ENCODE measurements at places on chromosomes 12 and 14.

GRCh38 chr14:63654346-63654745, 12.7 kb upstream of the WDR89 start:
- DNase-seq = no peak

DNA sequence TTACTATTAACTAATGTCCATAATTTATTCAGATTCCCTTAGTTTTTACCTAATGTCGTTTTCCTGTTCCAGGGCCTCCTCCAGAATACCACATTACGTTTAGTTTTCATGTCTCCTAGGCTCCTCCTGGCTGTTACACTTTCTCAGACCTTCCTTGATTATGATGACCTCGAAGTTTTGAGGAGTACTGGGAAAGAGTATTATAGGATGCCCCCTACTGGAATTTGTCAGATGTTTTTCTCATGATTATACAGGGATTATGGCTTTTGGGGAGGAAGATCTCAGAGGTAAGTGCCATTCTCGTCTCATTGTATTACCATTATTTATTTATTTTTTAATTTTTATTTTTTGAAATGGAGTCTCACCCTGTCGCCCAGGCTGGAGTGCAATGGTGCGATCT, 17.7 kb upstream of the C1S start:
- no peak for DNase-seq

DNA sequence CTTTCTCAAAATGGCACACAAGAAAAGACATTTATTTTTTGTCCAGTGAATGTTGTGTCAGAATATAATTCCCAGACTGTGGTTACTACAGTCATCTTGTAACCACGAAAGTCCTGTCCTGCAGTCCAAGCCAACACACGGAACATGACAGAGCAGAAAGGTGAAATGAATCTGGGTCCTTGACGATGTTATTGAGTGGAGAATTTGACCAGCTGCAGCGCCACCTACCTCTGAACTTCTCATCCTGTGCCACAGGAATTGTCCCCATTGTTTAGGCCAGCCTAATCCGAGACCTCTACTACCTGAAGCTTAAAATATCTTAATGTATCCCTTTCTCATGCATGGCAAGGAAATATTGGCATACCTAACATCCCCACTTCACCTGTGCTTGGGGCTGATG, 64.1 kb upstream of the OTX2 start:
- peak; percentile 64 for DNase-seq

DNA sequence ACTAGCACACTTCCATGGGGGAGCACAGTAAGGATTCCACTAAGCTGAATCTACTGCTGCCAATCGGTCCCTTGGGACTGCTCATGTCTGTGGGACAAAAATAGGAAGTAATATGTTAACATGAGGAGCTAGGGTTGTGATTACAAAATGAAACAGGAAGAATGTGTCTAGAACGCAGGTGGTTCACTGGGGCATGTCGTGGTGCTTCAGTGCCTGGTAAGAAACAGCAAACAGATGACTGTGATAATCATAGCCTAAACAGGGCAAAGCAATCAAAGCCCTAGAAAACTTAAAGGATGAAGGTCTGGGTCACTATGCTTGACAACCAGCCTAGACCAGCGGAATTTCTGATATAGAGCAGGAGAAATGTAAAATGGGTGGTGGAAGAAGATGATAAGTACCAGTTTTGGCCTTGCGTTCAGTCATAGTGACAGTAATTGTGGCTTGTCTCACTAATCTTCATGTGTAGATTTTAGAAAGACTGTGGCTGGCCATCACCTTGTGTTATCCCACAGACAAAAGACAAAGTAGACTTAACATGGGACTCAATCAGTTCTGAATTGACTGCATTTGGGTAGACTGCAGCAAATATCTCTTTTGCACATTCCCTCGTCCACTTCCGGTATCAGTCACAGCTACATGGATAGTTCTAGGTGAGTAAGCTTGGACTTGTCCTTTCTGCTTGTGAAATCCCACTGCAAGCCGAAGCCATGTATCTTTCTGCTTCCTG, 51.4 kb downstream of the WASHC3 start:
- no peak for DNase-seq

DNA sequence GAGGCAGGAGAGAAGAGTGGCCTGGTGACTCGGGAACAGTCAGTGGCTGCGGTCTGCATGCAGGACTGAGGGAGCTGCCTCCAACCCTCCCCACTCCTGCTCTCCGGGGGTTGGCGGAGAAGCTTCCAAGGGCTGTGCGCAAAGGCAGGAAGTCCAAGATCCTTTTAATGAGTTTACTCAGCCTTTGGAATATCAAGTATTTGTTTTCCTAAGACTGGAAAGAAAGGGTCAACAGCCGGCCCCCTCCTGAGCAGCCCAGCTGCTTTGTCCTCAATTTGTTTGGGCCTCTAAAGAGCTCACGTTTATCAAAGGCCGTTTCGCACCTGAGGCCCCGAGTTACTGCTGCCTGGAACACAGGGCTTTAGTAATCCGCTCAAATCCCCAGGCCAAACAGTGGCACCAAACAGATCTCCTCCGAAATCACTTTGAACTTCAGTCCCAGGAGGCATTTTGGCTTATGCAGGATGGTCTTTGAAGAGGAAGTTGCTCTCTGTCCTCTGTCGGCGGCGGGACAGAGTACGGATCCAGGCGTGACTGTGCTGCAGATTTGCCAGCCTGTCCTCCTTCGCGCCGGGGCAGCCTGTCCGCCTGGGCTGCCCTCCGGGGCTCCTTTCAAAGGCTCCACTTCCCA, 117.2 kb upstream of the FZD10 start:
- DNase-seq = peak; percentile 88

GRCh38 chr14:54730156-54730961, 163.4 kb downstream of the SAMD4A start:
- DNase-seq = no peak

- DNase-seq = peak; percentile 51
These were observed 137.5 kb upstream of the CCND2 start for GRCh38 chr12:4135919-4136605.

DNA sequence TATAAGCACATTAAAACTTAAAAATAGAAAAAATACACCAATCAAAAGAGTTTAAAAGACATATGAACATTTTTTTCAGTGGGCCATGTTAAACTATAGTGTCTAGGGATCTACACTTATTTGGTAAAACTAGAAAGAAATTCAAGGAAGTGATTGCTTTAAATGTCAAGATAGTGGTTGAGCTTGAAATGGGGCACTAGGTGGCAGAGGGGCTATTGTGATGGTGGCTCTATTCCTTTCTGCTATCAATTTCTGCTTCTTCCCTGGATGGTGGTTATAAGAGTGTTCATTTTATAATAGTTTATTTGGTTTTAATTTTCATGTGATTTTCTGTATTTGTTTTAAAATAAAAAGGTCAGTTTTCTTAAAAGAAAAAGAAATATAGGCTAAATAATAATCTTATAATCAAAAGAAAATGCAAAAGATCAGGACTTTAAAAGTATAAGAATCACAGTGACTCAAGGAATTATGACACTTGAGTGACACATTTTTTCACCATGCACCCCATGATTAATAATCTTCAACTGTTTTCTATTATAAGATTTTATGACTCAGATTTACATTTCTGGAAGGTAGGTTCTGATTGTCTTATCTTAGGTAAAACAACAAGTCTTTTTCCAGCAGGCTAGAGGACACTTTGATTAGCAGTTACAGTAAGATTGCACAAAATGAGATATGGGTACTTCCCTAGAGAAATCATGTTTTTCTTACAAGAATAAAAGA, 137.5 kb downstream of the FSCB start:
- DNase-seq = no peak

GRCh38 chr14:67963960-67964812, 144.6 kb downstream of the RAD51B start:
- DNase-seq = no peak

DNA sequence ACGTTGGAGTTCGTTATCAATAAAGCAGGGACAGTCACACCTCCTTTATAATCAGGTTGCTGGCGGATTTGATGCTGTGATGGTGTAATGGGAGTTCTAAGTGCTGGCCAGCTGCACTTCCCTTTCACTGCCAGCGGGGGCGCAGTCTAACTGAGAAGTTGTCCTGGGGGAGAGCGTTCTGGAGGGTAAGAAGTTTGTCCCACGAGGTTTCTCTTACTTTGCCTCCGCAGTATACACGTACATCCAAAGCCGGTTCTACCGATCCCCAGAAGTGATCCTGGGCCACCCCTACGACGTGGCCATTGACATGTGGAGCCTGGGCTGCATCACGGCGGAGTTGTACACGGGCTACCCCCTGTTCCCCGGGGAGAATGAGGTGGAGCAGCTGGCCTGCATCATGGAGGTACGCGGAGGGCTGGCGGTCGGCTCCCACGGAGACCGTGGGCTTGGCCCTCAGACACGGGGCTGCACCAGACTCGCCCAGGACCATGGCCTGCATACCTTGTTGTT, 42.7 kb downstream of the DYRK4 start:
- peak; percentile 92 for DNase-seq

DNA sequence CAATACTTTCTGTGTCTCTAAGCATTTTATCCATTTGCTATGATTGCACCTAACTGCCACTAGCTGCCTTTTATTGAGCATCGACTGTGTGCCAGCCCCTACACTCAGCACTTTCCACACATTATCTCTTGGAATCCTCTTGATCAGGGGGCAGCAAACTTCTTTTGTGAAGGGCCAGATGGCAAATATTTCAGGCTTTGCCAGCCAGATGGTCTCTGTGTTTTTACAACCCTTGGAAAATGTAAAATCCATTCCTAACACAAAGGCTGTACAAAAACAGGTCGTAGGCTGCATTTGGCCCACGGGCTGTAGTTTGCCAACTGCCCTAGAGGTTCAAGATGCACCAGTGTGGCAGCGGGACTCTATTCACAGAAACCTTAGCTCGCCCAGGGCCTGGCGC, 19.5 kb downstream of the FOXN4 start:
- DNase-seq = no peak

DNA sequence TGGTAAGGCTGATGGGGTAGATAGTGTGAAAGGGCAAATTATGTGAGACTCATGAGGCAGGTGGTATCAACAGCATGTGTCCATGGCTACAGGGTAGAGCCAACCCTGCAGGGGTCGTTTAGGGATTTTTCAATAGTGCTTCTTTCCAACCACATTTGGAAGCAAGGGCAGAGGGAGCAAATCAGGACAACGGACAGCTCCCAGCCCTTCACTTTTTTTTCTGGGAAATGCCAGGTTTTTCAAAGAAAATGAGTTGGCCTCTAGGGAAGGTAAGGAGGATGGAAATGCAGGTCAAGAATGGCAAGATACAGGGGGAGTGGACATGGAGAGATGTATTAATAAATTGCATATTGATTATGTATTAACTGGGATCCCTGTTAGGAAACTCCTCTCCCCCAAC, 4.9 kb upstream of the CMA1 start:
- DNase-seq = peak; percentile 18

- no peak for DNase-seq
These were observed 30.6 kb downstream of the BORCS5 start for GRCh38 chr12:12387501-12387900.

- DNase-seq = no peak
These were observed 38.7 kb downstream of the STK38L start for GRCh38 chr12:27282754-27283153.

DNA sequence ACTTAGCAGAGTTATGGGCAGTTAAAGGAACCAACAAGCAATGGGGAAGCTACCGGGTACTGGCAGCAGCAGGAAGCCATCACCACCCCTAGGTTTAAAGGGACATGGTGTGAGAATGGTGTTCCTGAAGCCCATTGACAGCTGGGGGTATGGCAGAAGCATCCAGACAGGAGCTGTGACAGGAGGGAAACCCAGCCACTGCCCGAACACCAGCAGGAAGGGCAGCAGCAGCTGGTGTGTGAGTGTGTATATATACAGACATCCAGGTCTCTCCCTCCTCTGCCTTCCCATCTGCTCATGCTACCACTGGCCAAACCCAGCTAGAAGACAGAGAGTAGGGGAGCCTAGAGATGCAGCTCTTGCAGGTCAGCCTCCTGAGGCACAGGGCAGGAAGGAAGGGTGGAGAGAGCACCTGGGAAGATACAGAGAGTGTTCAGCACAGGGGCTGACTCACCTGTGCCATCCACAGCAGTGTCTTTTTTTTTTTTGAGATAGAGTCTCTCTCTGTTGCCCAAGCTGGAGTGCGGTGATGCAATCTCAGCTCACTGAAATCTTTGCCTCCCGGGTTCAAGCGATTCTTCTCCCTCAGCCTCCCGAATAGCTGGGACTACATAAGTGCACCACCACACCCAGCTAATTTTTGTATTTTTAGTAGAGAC, 9.2 kb upstream of the ADCK1 start:
- DNase-seq = no peak

DNA sequence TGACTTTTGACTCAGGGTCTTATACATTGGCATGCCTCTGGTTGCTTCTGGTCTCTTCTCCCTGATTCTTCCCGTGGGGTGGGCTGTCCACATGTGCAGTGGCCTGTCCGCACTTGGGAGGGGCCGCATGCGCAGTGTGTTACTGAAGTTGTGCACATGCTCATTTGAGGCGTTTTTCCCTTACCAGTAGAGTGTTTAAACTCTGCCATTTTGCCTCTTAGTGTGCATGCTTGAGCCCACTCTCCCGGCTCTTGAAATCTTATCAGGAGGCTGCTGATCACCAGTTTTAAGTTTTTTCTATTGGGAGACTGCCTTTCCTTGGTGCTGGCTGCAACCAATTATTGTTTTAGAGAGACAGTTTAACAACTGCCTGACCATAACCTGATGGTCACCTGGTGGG, 32.1 kb upstream of the HECTD1 start:
- no peak for DNase-seq

GRCh38 chr14:71354142-71354541, 446.9 kb downstream of the PCNX1 start:
- DNase-seq = no peak

GRCh38 chr14:20516921-20517320, 11.6 kb downstream of the RNASE10 start:
- DNase-seq = no peak

- no peak for DNase-seq
These were observed 13.1 kb downstream of the NT5DC3 start for GRCh38 chr12:103827911-103828391.

- no peak for DNase-seq
These were observed 23.3 kb downstream of the TMEM63C start for GRCh38 chr14:77204907-77205306.

GRCh38 chr12:53805791-53806190, 54.0 kb upstream of the CISTR start:
- DNase-seq = no peak

DNA sequence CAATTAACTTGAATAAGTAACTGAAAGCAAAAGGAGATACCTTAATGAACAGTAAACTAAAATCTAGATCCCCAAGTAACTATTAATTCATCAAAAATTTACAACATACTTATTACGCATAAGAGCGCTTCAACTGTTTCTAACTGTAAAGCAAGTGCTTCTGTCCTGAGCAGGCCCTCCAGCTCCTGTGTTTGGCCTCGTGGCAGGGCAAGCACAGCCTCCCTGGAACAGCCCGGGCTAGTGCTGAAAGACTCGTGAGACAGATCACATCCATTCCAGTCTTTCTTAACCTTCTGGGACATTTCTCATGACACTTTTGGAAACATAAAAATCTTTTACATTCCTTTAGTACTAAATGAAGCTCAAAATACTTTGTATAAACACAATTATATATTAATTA, 178.8 kb upstream of the ABCD2 start:
- DNase-seq = no peak

Data from ELF-1 (cell line).